HuH-7 (cell line): ENCODE measurements at places on chromosomes 3 and 15.

- DNase-seq, result no peak
Measured at GRCh38 chr3:46811615-46812236, 51.5 kb downstream of the MYL3 start.

DNA sequence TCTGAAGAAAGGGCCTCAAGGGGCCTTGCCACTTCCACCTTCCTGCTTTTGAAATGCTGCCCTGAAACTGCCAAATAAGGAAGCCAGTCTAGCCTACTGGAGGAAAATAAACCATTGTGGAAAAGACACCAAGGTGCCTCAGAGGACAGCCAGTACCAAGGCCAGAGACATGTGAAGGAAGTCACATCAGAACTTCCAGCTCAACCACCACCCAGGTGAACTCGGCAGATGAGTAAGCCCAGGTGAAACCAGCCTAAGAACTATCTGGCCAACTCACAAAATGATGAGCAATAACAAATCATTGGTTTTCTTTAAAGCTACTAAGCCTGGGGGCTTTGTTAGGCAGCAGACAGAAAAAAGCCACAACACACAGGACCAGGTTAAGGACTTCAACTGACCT lies 103.0 kb downstream of the MAGI1 start:
- DNase-seq, result no peak

- no peak for DNase-seq
Measured at GRCh38 chr3:127073941-127074820, 91.3 kb downstream of the PLXNA1 start.

DNA sequence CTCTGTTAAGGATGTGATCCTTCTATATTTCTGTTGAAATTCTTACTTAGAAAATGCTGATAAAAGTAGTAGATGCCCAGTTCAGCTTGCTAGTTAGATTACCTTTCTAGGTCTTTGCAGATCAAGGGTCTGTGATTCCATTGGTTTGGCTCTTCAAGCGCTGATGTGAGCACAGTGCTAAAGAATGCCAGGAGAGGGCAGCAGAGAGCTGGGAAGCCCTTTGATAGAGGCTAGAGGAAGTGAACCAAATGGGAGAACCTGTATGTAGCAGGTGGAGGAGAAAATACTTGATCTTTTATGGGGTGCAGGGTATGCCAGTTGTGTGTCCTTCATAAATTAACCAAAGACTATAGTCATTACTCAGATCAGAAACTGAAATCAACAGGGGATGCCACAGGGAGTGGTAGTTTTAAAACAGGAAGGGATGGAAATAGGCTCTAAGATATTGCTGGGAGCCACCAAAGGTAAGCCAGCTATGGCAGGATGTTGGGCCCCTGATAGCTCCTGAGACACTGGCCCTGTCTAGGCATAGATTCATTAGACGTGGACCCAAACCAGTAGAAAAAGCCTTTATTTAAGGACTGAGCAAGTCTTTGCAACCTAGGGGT lies 677.4 kb downstream of the SQOR start:
- peak; percentile 32 for DNase-seq

GRCh38 chr15:62450061-62450460 lies 285.0 kb upstream of the C2CD4B start:
- no peak for DNase-seq

DNA sequence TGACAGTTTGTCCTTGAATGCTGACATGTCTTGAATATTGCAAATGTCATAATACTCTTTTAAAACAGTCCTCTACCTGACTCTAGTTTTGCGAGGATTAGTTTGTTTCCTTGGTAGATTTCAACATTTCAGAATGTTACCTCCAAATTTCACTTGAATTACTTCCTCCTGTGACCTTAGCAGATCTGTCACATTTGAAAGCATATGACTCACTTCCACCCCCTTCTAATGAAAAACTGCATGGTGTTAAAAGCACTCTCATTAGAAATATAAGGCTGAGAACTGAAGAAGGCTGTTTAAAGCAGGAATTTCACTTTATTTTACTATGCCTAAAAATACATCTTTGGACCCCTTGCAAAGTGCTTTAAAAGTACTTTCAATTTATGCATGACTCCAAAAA lies 598.7 kb upstream of the TGFBR2 start:
- no peak for DNase-seq
